ENCODE measurements at places on chromosomes 5 and 9.
A peak's percentile ranks its signal among the peaks of the same experiment; 100 is the strongest.

DNA sequence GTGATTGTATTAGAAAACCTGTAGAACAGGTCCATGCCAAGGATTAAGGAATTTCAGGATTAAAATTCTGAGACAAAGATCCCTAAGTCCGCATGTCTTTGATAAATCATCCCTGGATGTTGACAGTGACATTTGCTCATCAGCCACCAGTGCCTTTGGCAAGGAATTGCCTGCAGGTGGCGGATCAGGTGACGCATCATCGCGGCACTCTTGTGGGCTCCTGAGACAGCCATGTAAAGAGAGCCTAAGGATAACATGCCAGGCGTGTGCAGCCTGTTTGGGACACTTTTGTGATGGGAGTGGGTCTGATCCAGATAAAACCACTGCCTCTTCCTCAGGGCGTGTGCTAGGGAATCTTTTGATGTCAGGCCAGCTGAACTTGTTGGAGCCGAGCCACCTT is 40.6 kb downstream of the ADCY2 start:
- DNase-seq: no peak

- DNase-seq: no peak
Measured at GRCh38 chr5:171676286-171676944, 109.2 kb upstream of the SMIM23 start.

- DNase-seq: no peak
Measured at GRCh38 chr5:32814620-32815019, 103.5 kb downstream of the NPR3 start.

DNA sequence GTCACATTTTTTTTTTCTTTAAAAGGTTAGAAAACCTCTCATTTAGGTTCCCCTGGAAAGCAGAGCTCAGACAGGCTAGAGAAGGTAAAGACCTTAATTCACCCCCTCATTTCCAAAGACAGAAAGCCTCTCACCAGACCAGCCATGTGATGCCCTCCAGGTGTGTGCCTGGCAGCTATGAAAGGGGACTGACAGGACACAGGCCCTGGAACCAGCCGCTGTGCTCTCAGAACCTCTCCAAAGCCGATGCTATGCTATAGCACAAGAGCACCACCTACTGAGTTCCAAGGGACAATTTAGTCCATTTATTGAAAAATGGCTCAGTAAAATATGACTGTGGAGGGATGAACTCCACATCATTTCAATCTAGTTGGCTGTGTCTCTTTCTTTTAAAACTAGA is 48.8 kb downstream of the FANCC start:
- DNase-seq: peak; percentile 57

- no peak for DNase-seq
Measured at GRCh38 chr5:87022415-87022814, 245.3 kb upstream of the RASA1 start.

- DNase-seq: peak; percentile 42
Measured at GRCh38 chr5:115179030-115179393, 9.3 kb upstream of the TRIM36 start.

GRCh38 chr5:131758520-131758900 is 38.3 kb downstream of the FNIP1 start:
- DNase-seq: peak; percentile 2

- DNase-seq: no peak
Measured at GRCh38 chr9:133841167-133841812, 103.1 kb upstream of the SARDH start.

DNA sequence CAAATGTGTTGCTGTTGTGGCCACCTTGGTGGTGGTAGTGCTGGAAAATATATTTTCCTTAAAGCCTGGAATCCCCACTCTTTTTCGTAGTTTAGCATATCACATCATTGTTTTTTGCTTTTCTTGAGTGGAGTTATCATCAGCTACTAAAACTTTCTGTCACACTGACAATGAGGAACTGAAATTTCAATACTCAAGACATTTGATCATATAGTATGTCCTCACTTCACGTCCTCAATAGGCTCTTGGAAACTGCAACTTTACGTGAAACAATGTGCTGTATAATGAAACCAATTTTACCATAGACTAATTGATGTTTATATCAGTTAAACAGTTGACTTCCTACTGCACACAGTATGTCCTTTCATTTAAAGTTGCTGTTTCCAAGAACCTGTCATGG is 265.8 kb downstream of the ADGRV1 start:
- no peak for DNase-seq

GRCh38 chr5:52342361-52342760 is 445.4 kb upstream of the ITGA1 start:
- DNase-seq: no peak

DNA sequence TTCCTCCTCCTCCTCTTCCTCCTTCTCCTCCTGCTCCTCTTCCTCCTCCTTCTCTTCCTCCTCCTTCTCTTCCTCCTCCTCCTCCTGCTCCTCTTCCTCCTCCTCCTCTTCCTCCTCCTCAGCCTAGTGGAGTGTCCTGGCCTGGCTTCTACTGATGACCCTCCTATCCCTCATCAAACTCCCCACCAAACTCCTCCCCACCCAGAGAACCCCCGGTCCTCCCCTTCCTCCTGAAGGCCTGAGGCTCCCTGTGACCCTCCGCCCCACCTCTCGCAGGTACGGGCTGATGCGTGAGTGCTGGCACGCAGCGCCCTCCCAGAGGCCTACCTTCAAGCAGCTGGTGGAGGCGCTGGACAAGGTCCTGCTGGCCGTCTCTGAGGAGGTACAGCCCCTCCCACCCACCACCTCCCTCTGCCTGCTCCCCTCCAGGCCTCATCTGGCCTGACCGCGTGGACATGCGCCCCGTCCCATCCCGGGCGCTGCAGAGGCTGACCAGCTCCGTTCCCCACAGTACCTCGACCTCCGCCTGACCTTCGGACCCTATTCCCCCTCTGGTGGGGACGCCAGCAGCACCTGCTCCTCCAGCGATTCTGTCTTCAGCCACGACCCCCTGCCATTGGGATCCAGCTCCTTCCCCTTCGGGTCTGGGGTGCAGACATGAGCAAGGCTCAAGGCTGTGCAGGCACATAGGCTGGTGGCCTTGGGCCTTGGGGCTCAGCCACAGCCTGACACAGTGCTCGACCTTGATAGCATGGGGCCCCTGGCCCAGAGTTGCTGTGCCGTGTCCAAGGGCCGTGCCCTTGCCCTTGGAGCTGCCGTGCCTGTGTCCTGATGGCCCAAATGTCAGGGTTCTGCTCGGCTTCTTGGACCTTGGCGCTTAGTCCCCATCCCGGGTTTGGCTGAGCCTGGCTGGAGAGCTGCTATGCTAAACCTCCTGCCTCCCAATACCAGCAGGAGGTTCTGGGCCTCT is 10.6 kb downstream of the FGFR4 start:
- DNase-seq: no peak

- DNase-seq: no peak
Measured at GRCh38 chr5:156124708-156125107, 202.3 kb upstream of the SGCD start.

GRCh38 chr9:86181379-86182315 is 77.8 kb downstream of the C9orf153 start:
- DNase-seq: no peak

DNA sequence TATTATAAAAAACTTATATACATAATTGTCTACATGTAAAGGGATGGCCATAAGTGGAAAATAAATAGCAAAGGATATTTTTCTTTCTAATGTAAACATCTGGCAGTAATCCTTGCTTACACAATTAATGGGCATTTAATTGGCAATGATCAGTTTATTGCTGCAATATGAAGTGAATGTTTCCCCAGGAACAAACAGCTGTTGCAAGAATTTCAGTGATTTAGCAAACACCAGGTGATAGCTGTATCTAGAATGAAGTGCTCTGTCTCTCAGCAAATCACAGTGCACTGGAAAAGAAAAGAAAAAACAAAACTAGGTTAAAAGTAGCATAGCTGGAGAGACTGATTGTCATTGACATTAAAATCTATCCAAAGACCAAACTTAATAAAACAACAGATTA is 594.5 kb upstream of the ARRDC3 start:
- DNase-seq: peak; percentile 14

GRCh38 chr5:151682240-151682639 is 4.5 kb downstream of the SPARC start:
- no peak for DNase-seq

GRCh38 chr5:105554568-105555169 is 1992.1 kb upstream of the NUDT12 start:
- peak; percentile 71 for DNase-seq

DNA sequence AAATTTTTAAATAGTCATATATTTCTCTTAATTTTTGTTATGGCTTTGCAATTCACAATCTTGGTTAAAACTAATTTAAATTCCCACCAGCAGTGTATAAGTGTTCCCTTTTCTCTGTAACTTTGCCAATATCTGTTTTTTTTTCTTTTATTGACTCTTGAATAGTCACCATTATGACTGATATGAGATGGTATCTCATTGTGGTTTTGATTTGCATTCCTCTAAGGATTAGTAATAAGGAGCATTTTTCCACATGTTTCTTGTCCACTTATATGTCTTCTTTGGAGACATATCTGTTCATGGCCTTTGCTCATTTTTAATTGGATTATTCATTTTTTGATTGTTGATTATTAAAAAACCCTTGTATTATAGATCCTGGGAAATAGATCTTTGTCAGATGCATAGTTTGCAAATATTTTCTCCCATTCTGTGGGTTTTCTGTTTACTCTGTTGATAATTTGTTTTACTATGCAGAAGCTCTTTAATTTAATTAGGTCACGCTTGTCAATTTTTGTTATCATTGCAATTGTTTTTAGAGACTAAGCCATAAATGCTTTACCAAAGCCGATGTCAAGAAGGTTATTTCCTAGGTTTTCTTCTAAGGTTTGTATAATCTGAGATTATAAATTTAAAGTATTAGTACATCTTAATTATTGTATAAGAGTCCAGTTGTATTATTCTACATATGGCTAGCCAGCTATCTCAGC is 610.9 kb downstream of the CHSY3 start:
- DNase-seq: no peak

GRCh38 chr5:17694371-17694770 is 60.1 kb downstream of the TAF11L14 start:
- no peak for DNase-seq

GRCh38 chr5:3837506-3837905 is 241.9 kb downstream of the IRX1 start:
- no peak for DNase-seq

DNA sequence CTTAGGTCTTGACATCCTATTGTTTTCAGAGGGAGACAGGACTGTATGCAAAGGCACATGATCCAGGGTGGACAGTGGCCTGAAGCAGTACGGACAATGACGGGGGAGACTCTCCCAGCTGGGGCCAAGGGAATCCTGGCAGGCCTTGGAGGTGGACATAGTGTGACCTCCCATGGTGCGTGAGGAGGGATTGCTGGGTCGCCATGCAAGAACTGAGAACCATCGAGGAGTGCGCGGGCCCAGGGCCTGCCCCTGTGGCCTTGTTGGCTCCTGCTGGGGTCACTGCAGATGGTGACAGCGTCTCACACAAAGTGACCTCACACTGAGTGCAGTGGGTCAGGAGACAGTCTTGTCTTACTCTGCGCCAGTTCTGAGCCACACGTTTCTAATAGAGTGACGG is 192.4 kb downstream of the GADD45G start:
- no peak for DNase-seq

- no peak for DNase-seq
Measured at GRCh38 chr5:132475987-132476875, 14.3 kb downstream of the IRF1 start.

GRCh38 chr9:112332214-112332613 is 1.2 kb downstream of the PTBP3 start:
- DNase-seq: no peak
